ENCODE measurements at places on chromosomes 3 and 15.

DNA sequence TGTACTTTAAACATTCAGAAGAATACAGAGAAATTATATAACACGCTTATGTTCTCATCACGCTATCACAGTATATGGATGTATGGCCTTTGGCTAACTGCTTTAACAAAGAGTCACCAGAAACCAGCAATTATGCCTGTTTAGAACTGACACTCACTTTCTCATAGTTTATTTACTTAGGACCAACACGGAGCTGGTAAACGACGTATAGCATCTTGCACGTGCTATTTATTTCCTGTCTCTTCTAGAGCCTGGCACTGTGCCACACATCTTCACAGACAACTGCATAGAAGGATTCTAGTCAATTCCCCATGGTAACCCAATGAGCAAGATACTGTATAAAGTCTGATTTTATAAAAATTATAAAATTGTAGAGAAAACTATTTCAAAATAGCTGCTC, 43.6 kb downstream of the TBC1D2B start:
- DNase-seq = peak; percentile 56

- no peak for DNase-seq
Observed at GRCh38 chr15:45091576-45091975, 22.4 kb downstream of the DUOX2 start.

DNA sequence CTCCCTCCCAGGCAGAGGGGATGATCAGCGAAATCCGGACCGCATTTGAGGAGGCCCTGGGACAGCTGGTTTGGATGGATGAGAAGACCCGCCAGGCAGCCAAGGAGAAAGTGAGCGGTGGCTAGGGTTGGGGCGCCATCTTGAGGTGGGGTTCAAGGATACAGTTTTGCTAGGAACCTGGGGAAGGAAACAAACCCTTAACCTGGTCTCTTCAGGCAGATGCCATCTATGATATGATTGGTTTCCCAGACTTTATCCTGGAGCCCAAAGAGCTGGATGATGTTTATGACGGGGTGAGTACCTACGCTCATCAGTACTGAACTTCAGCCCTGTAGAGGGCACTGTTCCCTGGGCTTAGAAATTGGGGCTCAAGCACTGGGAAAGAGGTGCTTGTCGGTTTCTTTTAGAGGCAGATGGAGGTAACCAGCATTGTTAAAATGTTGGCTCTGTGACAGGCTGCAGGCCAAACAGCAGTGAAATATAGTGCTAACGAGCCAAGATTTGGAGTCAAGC, 9.6 kb upstream of the PSMD2 start:
- DNase-seq = peak; percentile 76

- DNase-seq = no peak
Observed at GRCh38 chr3:48650723-48651122, 12.0 kb downstream of the CELSR3 start.

DNA sequence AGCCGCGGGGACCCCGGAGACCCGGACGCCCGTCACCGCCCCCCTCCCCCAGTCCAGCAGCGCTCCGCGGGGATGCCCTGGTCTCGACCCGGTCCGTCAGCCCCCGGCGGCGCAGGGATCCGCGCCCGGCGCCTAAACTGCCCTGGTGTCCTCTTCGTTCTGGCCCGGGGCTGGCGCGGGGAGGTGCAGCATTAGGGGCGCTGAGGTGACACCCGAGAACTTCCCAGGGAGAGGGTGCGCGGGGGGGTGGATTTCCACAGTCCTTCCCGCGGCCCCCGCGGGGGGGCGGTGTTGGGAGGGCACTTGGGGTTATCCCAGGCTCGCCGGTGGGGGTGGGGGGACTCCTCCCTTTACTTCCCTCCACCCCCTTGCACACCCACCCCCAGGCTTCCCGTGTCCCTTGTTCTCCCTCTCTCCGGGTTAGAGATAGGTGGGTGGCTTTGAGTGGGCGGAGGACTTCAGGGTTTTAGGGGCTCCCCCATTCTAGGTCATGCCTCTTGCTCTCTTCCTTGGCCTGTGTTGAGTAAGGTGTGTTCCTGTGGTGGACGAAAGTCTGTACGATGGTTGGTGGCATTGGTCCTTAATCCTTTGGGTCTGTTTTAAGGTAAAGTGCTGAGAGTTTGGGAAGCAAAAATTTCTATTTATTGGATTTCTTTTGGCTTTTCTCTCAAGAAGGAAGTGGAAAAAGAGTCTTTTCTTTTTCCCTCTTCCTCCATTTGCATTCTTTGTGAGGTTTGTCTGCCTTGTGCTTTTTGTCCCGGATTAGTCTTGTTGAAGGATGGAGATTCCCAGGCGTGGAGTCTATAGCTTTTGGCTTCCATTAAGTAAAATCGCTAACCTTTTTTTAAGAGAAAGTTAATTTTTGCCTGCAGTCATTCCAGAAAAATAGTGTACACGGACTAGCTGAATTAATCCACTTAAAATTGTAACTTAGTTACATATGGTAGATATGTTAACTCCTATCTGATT, 811 bp downstream of the SKIL start:
- DNase-seq = peak; percentile 63

- no peak for DNase-seq
Observed at GRCh38 chr3:188090620-188091309, 63.2 kb upstream of the LPP start.

DNA sequence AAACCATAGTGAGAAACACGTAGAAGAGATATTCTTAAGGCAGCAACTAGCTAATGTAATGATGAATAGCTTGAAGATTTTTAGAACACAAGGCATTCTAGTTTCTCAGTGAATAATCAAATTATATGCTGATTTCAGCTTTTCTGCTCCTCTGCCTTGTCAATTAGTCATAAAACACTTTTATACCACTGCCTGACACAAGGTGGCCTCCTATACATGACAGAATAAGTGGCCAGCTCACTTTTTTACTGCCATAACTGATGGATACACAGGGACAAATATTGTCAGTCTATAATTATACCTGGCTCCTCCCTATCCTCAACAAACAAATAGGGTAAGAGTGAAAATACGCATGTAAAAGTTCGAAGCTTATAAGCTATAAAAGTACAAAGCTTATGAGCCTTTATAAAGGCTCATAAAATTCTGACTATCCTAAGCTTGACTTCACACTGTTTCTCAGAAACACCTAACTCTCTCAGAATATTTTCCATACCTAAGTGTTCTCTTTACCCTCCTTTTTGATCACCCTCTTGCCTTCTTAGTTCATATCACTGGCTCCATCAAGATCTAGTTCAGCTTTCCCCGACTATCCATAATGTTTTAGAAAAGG, 81.6 kb downstream of the HERC1 start:
- peak; percentile 41 for DNase-seq

DNA sequence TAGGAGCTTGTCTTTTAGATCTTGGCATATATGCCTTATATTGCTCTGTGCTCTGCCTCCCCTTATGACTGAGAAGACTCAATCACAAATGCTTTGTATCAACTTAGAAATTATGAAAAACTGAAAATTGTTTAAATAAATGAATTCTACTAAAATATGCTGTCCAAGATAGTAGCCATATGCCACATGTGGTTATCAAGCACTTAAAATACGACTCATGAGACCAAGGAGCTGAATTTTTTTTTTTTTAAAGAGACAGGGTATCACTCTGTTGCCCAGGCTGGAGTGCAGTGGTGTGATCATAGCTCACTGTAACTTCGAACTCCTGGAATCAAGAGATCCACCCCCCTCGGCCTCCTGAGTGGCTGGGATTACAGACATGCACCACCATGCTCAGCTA, 118.3 kb downstream of the RFTN1 start:
- peak; percentile 37 for DNase-seq

DNA sequence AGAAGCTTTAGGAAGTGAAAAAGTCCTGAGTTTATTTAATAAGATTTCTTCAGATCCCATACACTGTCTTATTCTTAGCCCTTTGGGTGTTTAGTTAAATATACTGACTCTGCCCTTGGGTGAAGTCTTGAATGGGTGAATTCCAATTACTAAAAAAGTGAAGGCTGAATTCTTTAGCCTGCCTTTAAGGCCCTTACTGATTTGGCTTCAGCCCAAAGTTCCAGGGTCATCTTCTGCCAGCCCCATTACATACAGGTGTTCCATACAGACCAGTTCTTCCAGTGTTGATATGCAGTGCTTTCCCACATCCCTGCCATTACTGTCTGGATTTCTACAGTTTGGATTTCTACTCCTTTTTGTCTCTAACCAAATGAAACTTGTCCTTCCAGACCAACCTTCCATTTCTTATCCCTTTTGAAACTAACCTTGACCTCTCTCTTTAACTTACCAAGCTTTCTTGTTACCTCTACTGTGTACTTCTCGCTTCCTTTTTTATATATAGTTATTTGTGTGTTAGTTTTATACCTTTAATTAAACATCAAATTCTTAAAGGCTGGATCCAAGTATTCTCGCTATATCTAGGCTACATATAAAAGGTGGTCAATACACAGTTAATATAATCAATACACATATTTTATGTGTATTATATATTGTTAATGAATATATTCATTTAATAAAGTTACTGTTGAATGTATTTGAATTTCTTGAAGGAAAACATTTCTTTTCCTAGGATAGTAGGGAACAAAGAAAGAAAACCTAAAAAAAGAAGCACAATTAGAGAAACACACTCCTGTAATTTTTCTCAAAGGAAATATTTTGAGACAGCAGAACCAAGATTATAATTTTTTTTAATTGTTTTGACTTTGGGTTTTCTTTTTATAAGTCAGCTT, 15.0 kb downstream of the MBNL1 start:
- DNase-seq = no peak

GRCh38 chr15:95883064-95883463, 447.4 kb upstream of the NR2F2 start:
- no peak for DNase-seq

- DNase-seq = peak; percentile 50
Observed at GRCh38 chr3:46496746-46497555, 825 bp upstream of the RTP3 start.

DNA sequence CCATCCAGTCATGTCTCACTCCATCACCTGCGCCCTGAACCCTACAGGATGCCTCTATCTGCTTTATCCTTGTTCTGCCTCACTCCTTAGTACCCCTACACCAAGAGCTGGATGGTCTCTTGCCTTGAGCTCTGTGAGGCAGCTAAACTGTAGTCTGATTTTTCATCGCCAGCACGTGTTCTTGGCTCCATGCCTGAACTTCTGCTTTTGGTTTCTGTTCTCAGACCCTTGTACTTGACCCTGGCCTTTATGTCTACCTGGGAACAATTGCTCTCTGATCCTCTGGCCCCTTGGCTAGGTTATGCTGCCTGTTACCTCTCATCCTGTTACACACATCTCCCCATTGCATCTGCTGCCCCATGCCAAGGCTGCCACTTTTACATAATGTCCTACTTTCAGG, 318.0 kb upstream of the LMCD1 start:
- peak; percentile 62 for DNase-seq

DNA sequence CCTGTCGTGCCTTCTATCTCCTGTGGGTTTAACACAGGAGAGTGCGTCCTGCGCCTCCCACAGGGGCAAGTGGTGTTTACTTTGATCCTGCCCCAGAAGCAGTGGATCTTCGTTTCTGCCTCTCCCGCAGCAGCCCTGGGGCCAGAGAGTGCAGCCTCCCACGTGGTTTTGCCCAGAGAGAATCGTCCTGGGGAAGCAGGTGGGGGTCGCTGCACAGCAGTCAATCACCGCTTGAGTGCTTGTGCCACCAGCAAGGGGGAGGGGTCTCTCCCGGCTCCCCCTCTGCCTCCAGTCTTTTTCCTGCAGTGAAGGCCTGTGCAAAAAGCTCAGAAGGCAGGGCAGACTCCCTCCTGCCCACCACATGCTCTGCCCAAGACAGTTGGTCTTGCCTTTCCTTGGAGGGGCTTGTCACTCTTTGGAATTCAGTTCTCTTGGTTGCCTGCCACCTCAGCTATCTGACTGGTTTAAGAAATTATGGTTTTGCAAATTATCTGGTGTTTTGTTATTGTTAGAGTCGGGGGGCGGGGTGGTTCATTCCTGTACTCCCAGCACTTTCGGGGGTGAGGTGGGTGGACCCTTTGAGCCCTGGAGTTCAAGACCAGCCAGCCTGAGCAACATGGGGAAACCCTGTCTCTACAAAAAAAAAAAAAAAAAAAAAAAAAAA, 26.9 kb downstream of the STOML1 start:
- DNase-seq = peak; percentile 24

Data from common myeloid progenitor, CD34-positive (primary cell).